ENCODE measurements at places on chromosomes 16 and 17.

GRCh38 chr17:62666801-62667591, 39.5 kb downstream of the MRC2 start:
- no peak for DNase-seq

- no peak for DNase-seq
Observed at GRCh38 chr17:1111599-1112443, 68.0 kb downstream of the ABR start.

GRCh38 chr17:78276098-78276887, 44.9 kb downstream of the TMEM235 start:
- DNase-seq, result no peak

- no peak for DNase-seq
Observed at GRCh38 chr17:28446716-28447395, 26.6 kb upstream of the SLC13A2 start.

DNA sequence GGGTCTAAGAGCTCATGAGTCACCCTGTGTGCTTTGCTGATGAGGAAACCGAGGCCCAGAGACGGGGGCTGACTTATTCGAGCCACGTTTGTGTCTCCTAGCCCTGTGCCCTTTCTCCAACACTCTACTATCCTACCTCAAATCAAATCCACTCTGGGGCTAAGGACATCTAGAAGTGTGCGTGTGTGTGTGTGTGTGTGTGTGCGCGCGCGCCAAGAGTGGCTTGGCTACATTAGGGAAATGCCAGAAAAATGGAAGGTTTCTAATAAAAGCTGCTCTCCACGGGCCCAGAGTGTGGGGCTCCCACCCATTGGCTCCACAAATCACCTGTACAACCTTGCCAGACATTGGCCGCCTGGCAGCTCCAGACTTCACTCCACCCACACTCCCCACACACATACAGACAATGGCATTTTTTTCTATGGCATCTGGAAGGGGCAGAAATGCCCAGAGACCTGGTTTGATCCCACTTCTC, 30.3 kb upstream of the PHOSPHO1 start:
- no peak for DNase-seq

DNA sequence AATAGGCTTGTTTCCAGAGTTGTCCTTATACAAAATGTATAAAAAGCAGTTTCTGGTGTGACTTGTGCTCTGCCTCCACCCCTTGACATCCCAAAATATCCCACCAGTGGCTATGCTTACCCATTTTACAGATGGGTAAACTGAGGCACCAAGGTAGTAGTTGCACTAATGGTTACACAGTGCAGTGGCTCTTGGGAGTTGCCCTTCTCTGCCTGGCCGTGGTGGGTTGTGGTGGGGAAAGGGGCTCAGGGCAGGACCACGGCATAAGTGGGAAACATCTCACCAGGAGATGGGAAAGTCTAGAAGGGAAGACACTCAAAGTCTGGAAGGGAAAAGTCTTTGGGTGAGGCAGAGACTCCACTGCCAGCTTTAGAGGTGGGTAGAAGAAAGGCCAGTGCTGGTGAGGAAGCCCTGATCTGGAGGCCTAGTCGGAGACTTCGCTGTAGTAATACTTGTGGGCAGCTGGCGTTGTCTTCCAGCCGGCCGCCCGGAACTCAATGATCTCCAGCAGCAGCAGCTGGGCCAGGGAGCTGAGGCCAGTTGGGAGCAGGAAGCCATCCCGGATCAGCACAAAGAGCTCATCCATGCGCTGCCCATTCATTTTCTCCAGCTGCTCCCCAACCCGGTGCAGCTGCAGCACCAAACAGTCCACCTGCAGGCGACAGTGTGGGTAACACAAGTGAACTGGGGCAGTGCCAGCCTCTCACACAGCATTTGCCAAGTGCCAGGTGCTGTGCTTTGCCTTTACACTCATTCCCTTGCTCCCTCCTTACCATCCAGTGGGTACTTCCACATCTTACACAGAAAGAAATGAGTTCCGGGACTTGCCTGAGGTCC, 4.5 kb downstream of the MIF4GD start:
- no peak for DNase-seq

DNA sequence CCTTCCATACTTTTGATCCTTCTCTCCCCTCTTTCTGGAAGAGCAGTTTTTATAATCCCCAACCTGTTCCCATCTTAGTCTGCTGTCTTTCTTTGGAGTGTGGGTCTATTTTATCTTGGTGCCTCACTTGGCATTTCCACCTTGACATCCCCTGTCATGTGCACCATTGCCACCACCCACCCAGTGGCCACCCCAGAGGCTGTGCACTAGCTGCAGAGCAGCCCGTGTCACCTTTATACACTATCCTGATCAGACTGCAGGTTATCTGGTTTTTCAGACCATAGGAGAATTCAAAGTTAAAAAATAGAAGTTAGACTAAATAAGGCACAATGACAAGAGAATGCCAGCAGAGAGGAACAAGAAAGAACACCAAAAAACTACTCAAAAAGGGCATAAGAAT, 43.8 kb downstream of the TANGO6 start:
- DNase-seq, result no peak

- no peak for DNase-seq
Observed at GRCh38 chr17:21772321-21772720, 80.0 kb downstream of the KCNJ18 start.

DNA sequence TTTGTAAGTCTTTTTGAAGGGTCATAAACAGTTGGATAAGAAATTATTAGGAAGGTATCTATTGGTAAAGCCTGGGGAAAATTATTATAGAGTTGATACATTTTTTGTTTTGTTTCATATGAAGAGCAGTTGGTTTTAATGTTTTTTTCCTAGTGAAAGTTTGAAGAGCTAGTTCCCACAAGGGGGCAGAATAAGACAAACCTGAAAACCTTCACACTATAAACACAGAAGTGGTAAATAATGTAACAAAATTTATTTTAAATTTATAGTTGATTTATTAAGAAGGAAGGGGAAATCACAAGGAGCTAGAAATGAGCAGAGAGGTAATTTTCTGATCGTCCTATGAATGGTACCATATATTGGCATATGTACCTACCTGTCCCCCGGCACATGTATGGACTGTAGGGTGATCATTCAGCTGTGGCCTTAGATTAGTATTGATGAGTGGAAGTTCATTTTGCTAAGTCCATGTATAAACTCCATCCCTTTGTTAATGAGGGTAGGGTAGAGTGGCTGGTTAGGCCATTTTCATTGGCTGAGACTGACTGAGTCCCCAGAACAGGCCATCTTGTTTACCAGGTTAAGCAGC, 116.3 kb downstream of the TANC2 start:
- no peak for DNase-seq

- DNase-seq, result no peak
Observed at GRCh38 chr16:89793955-89794354, 22.5 kb downstream of the FANCA start.

DNA sequence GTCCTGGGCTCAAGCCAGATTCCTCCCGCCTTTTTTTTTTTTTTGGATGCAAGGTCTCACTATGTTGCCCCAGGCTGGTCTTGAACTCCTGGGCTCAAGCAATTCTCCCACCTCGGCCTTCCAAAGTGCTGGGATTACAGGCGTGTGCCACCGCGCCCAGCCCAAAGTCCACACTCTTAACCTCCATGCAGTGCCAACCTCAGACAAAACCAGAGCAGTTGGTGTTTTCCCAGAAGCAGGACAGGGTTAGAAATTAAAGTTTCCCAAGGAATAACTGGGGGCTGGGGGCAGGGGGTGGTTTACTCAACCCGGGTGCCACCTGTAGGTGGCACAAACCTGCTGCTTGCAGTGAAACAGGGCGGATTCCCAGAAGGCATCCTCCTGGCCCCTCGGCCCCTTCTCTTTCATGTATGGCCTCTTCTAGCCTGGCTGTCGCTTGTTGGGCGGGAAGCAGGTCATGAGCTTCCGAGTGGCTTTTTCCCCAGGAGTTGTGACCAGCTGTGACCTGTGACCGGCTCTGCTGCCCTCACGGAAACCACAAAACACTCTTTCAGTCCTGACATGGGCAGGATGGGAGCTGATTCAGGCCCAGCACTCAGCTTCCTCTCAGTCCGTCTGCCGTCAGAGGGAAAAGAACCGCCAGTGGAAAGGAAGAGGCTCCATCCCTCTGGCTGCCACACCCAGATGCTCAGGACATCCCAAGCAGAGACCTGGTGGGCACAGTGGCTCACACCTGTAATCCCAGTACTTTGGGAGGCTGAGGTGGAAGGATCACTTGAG, 25.6 kb upstream of the USP7 start:
- no peak for DNase-seq

- DNase-seq, result peak; percentile 80
Observed at GRCh38 chr17:732067-732901, at the start of gene TLCD3A. TSS of gene TLCD3A (plus strand) at chr17:732596. CDS start at chr17:732648, 52 bp downstream.

DNA sequence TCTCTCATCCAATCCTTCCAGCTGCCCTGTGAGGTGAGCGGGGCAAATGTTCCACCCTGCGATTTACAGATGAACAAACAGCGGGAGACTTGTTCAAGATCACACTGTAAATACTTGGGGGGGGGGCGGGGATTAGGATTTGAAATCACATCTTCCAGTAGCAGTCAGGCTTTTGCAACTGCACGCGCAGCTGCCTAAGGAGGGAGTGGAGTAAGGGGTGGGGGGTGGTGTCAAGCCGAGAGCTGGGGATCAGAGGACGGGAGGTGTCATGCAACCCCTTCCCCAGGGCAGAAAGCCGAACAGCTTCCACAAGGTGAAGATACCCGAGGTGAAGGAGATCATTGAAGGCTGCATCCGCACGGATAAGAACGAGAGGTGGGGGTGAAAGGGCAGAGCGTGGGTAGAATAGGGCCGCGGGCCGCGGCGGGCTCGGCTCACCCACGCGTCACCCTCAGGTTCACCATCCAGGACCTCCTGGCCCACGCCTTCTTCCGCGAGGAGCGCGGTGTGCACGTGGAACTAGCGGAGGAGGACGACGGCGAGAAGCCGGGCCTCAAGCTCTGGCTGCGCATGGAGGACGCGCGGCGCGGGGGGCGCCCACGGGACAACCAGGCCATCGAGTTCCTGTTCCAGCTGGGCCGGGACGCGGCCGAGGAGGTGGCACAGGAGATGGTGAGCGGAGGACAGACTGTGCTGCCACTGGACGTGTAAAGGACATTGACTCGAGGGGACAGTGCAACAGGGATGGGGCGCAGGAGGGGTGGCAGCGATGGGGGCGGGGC, 4.6 kb downstream of the WNK4 start:
- no peak for DNase-seq

DNA sequence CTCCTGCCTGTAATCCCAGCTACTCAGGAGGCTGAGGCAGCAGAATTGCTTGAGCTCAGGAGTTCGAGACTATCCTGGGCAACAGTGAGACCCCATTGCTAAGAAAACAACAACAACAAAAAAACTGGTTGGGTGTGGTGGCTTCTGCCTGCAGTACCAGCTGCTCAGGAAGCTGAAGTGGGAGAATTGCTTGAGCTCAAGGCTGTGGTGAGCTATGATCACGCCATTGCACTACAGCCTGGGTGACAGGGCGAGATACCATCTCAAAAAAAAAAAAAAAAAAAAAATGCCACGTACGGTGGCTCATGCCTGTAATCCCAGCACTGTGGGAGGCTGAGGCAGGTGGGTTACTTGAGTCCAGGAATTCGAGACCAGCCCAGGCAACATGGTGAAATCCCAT, 34.1 kb downstream of the NME2 start:
- no peak for DNase-seq
